ENCODE measurements at places on chromosomes 7 and 10.

DNA sequence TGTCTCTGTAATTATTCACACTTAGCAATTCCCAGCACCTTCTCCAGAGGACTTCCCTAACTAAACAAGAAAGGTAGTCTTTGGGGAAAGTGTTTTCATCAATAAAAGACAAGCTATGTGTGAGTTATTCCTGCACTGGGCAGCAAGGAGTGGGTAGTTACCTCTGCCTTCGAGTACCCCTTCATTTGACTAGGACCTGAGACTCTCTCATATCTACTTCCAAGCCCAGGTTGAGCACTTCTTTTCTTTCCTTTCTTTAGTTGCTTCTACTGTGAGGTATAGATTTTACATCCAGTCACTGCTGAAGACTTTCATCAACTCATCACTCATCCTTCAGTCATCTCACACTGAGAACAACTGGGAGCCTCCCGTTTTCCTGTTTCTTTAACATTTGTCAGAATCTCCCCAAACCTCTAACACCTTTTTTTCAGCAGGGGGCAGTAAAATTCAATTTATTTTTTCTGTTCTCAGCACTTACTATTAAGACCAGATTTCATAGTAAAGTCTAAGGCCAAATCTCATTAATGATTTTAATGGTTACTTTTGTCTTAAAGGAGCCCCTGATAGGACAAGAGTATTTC lies 80.1 kb upstream of the PRSS1 start:
- no peak for DNase-seq

- DNase-seq, result no peak
These were observed 38.1 kb downstream of the USP54 start for GRCh38 chr10:73552819-73553715.

DNA sequence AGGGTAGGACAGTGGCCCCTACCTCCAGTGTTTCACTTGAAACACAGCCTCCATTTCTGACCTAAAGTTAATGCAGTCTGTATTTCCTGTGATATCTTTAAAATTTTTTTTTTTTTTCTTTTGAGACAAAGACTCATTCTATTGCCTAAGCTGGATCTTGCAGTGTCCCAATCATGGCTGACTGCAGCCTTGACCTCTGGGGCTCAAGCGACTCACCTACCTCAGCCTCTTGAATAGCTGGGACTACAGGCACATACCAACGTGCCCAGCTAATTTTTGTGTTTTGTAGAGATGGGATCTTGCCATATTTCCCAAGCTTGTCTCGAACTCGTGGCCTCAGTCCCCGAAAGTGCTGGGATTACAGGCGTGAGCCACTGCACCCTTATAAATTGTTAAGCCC lies 16.7 kb upstream of the MGAM2 start:
- DNase-seq, result no peak

GRCh38 chr10:101066146-101066895 lies 4.5 kb downstream of the KAZALD1 start:
- peak; percentile 40 for DNase-seq
